ENCODE measurements at places on chromosomes 4 and X. TPM values are rescaled to one million over a fixed set of nuclear protein-coding genes. Genes with fewer than 3 reads are reported as not detected.

- DNase-seq, result no peak
These were observed 53.5 kb downstream of the PAGE2 start for GRCh38 chrX:55142206-55142918.

GRCh38 chr4:147518846-147519767, 38.2 kb downstream of the EDNRA start:
- peak; percentile 59 for DNase-seq

GRCh38 chr4:26764231-26764630, 96.4 kb upstream of the STIM2 start:
- no peak for DNase-seq

The TCEAL6 gene
- not detected for total RNA-seq

The FABP2 gene
- not detected for total RNA-seq

Data from foreskin keratinocyte (primary cell).